Kidney glomerular epithelial cell (primary cell): ENCODE measurements at places on chromosomes 6 and 20.

- no peak for DNase-seq
Measured at GRCh38 chr6:104940893-104941728, 15.8 kb upstream of the LIN28B start.

GRCh38 chr6:36858407-36858981 is 16.1 kb downstream of the PPIL1 start:
- DNase-seq, result no peak

GRCh38 chr6:151254451-151255081 is 14.8 kb downstream of the AKAP12 start:
- peak; percentile 55 for DNase-seq

DNA sequence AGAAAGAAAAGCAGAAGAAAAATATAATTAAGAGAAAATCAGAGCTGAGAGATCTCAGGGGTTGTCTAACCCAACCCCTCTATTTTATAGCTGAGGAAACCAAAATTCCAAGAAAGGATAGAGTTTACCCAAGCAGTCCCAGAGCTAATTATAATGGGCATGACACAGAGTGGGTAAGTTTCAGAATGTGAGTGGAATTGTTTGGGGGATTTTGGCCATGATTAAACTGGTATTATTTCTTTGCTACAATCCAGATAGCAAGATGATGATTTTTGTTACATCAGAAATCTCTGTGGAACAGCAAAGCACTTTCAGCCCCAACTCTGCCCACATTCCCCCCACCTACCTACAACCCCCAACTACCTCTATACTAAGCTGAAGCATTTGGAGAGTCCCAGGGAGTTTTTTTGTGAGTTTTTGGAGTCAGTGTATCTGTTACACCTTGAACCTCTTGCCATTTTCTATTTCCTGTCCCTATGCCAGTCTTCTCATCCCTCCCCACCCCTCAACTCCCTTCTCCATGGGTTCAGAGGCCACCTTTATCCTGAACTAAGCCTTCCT is 24.7 kb downstream of the POFUT1 start:
- no peak for DNase-seq

GRCh38 chr6:144756469-144756868 is 471.3 kb downstream of the UTRN start:
- no peak for DNase-seq

- no peak for DNase-seq
Measured at GRCh38 chr6:3805448-3806123, 43.6 kb upstream of the FAM50B start.

DNA sequence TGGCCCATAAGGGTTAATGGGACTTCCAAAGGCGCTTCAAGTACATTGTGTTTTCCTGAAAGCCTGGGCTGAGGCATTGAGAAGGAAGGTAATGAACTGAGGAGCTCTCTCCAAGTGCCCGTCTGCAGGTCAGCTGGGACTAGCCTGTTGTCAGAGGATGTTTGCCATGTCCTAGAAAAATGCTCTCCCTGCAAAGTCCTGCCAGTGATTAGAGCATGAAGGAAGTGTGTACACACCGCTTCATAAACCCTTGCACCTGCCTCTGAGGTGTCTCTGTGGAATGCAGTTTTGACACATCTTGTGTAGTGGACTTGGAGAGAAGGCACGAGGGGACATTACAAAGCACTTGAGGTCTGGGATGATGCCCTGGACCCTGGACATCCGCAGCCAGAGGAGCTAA is 506.7 kb downstream of the KIF16B start:
- no peak for DNase-seq

DNA sequence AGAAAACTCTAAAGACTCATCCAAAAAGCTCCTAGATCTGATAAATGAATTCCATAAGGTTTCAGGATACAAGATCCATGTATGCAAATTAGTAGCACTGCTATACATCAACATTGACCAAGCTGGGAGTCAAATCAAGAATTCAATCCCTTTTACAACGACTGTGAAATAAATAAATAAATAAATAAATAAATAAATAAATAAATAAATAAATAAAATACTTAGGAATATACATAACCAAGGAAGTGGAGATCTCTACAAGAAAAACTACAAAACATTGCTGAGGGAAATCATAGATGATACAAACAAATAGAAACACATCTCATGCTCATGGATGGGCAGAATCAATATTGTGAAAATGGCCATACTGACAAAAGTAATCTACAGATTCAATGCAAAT is 132.0 kb upstream of the NRSN1 start:
- no peak for DNase-seq

GRCh38 chr6:127518710-127519468 is at the start of gene MTCL3:
TSS of gene MTCL3 (minus strand) at chr6:127519335.
- DNase-seq, result peak; percentile 96

GRCh38 chr6:25387483-25387882 is 108.3 kb downstream of the CARMIL1 start:
- no peak for DNase-seq
